A549 (cell line): ENCODE measurements at places on chromosomes 6 and 20. TPM values are rescaled to one million over a fixed set of nuclear protein-coding genes. Genes with fewer than 3 reads are reported as not detected.

DNA sequence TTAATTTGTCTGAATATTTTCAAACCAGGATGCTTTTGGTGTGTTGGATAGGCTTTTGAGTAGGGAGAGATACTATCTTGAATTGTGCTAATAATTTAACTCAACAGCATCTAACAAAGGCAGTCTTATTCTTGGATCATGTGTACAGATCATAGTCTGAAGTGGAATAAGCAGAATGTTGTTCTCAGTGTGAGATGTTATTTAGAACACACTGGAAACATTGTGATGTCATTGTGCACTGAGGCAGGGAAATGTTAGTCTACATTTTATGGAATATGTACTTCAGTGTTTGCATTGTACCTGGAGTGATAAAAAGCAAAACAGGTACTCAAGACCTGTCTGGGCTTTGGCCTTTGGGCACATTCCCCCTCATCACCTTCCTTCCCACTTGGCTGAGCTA lies 35.0 kb downstream of the RNF144B start:
- no peak for DNase-seq

DNA sequence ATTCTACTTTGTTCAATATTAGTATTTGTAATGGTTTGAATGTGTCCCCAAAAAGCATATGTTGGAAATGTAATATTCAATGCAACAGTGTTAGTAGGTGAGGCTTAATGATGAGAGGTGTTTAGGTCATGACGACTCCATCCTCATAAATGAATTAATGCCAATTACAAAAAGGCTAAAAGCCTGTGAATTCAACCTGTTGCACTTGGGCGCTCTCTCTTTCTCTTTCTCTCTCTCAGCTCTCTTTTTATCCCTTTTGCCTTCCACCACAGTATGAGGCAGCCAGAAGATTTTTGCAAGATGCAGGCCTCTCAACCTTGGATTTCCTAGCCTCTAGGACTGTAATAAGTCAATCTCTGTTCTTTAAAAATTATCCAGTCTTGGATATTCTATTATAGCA lies 34.6 kb downstream of the PSMB9 start:
- no peak for DNase-seq

- DNase-seq: no peak
These were observed 247.7 kb upstream of the FAM83B start for GRCh38 chr6:54598787-54599313.

DNA sequence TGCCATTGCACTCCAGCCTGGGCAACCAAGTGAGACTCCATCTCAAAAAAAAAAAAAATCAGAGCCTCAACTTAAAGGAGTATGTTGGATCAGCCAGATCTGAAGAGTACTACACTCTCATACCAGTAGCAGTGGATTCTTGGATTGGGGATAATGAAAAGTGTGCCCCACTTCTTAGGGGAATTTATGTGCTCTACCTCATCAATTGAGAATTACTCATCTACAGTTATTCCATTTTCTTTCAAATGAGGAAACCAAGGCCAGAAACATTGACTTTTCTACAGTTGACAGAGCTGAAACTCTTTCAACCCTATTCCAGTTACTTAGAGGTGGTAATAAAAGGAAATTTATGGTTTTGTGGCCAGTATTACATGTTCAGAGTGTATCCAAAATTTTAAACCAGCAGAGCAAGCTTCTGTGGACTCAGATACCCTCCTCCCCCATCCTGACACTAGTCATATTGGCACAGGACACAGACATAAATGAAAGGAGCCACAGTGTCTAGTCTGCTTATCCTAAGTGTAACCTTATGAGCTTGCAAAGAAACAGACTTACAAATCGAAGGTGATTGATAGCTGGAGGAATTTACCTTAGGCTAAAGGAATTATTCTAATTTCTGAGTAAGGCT lies 51.2 kb downstream of the ORC3 start:
- DNase-seq: no peak

GRCh38 chr6:21395121-21395520 lies 198.4 kb upstream of the SOX4 start:
- no peak for DNase-seq

GRCh38 chr6:43264599-43265145 lies 21.4 kb downstream of the TTBK1 start:
- DNase-seq: no peak

GRCh38 chr20:50335866-50336265 lies 145.2 kb downstream of the CEBPB start:
- no peak for DNase-seq

GRCh38 chr6:119575721-119576120 lies 226.2 kb upstream of the MAN1A1 start:
- no peak for DNase-seq

- DNase-seq: no peak
These were observed 152.8 kb upstream of the CST7 start for GRCh38 chr20:24796236-24796635.

GRCh38 chr6:155077784-155078183 lies 82.7 kb downstream of the TIAM2 start:
- no peak for DNase-seq

- DNase-seq: no peak
These were observed 22.8 kb upstream of the TTK start for GRCh38 chr6:79981652-79982051.

HNF4A gene
- 17.5 to 26.2 TPM (median 25.9 TPM) in 3 replicates for polyA plus RNA-seq

CDH4 gene
- 9.7 to 10.6 TPM (median 10.3 TPM) in 3 replicates for polyA plus RNA-seq

HLA-DOB gene
- 0.07 to 0.12 TPM (median 0.08 TPM) in 3 replicates for polyA plus RNA-seq

WFDC10B gene
- not detected in 3 replicates for polyA plus RNA-seq

GFRAL gene
- polyA plus RNA-seq: not detected in 3 replicates
